ENCODE measurements at places on chromosomes 6 and 20.

GRCh38 chr20:58440021-58440767 is 51.2 kb downstream of the VAPB start:
- DNase-seq: no peak

GRCh38 chr6:16397623-16398022 is 159.2 kb downstream of the GMPR start:
- DNase-seq: no peak

GRCh38 chr6:1068068-1068467 is 243.8 kb upstream of the FOXQ1 start:
- DNase-seq: no peak

DNA sequence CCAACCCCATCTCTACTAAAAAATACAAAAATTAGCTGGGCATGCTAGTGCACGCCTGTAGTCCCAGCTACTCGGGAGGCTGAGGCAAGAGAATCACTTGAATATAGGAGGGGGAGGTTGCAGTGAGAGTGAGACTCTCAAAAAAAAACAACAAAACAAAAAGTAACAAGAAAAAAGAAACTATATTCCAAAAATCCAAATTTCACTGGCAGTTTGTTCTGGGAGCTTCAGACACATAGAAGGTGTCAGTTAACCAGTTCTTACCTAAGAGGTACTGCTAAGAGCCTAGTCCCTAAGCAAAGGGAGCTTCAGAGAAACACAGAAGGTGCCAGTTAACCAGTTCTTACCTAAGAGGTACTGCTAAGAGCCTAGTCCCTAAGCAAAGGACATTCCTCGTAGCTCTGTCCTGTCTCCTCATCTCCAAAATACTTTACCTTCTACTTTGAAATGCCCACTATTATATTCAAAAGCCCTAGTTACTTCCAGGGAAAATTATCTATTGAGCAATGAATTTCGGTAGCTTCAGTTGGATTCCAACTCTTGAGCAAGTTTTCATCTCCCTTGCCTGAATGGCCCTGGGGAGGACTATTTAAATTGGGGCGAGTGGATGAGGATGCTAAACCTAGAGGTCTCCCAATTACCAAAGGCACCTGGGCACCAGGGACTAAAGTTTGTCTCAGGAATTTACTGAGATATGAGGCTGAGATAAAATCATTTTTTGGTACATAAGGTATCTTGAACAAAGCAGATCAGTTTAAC is 41.0 kb downstream of the HFE start:
- no peak for DNase-seq

- DNase-seq: no peak
These were observed 36.8 kb upstream of the ME1 start for GRCh38 chr6:83467620-83468036.

GRCh38 chr6:87663434-87663833 is 38.6 kb downstream of the AKIRIN2 start:
- DNase-seq: no peak

GRCh38 chr6:12818324-12818723 is 101.8 kb downstream of the PHACTR1 start:
- no peak for DNase-seq

- DNase-seq: peak; percentile 65
These were observed 43.0 kb upstream of the CCR6 start for GRCh38 chr6:167079853-167080297.

GRCh38 chr6:119426619-119427018 is 77.1 kb upstream of the MAN1A1 start:
- no peak for DNase-seq

- peak; percentile 9 for DNase-seq
These were observed 215.1 kb downstream of the ERMARD start for GRCh38 chr6:169966312-169967181.

DNA sequence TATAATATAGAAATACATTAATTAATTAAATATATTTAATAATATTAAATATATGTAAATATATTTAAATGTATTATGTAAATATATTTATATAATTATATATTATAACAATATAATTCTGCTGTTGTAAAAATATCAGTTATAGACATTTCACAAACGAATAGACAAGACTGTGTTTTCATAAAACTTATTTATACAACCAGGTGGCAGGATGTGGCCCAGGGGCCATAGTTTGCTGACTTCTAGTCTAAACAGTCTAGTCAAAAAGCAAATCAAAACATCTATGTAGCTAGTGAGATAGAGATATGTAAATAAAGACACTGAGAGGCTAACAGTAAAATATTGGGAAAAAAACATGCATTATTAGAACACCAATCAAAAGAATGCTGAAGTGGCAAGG is 136.4 kb downstream of the TBXT start:
- no peak for DNase-seq

DNA sequence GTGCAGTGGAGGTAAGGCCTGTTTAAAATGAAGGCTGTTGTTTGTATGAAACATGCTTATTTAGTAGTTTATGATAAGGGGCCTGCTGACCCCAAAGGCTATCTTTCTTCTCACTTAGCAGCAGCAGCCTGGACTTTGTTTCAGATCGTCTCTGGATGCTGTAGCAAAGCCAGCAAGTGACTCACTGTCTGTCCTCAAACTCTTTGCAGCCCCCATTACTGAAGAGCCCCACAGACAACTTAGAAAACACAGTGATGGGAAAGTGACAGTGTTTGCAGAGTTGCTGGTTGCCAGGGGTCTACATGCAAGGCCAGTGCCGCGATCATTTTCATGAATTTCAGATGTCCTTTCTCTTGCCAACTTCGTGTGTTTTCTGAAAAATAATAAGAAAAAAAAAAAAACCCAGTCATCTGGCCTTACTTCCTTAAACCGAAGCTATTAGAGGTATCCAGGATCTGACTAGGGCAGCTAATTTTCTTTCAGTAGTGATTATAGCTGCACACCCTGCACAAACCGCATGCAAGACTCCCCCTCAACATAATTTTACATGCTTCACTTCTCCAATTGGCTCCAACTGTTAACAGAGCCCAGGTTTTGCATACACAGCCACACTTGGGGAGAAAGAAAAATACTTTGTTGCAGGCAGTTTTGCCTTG is 11.6 kb upstream of the F13A1 start:
- no peak for DNase-seq

DNA sequence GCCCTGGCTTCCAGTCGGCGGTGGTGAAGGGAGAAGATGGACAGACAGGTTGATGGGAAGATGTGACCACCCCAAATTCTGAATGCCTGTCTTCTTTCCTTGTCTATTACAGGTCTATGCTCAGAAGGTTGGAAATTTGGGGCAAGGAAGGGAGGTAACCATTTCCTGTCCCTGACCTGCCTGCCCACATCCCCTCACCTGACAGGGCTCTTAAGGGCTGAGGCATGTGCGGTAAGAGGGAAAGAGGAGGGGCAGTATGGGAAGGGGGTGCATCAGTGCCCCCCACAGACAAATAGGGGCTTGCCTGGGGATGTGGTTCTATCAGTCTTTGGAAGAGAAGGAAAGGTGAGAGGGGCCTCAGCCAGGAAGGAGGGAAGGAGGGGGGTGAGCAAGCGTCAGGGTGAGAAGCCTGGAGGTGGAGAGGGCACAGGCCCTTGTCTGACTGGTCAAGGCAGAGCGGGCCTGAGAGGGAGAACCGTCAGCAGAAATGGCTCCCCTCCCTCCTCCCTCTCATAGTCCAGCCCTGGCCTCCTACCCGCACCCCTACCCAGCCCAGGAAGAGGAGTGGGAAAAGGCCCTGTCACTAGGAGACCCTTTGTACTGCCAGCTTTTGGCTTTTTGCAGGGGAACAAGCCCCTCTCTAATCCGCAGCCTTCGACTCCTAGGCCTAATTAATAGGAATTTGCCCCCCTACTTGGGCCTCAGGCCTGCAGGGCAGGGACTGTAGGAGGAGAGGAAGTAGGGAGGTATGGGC is 104.4 kb upstream of the FOXP4 start:
- no peak for DNase-seq

DNA sequence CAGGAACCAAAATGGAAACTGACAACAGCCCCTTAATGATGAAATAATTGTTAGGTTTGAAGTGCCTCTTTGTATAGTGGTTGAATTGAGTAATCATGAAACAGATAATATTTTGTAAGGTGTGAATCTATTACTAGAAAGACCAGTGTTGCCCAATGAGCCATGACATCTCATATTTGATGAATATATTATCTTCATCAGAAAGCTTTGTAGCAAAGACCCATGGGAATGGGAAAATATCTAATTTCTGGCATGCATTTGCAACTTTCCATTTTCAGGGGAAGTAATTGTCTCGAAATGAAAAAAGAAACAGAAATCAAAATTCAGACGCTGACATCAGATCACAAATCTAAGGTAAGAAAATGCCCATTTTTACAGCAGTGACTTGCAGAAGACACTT is 57.3 kb upstream of the LAMP5 start:
- DNase-seq: no peak

DNA sequence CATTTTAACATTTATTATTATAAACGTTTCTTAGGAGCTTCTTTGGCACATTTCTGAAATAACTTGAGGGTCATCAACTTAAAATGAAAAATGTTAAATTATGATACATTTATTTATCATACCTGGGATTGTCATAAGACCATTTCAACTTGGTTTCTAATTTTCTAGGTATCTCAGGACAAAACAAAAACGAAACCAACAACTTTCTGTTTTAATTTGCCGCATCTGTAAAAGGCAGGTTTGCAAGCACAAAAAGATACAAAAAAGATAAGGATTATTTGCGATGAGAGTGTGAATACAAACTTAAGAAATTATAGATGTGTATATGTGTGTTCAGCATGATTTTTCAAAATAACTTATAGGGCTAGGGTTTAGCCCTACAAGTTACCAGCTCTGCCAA is 395.0 kb upstream of the RUNX2 start:
- DNase-seq: no peak

DNA sequence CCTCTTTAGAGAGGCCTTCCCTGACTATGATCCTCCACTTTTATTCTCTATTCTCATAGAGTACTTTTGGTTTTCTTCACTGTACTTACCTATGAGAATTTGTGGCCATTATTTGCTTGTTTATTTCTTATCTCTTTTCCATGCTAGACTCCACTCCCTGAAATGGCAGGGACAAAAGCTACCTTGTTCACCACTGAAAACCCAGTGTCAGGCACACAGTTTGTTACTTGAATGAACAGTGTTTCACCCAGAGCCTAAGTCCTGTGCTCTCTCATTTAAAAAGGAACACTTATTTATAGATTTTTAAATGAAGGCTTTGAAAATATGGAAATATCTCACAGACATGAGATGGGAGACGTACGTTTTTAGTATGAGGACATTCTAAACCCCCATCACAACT is 47.7 kb upstream of the ENPP5 start:
- no peak for DNase-seq

DNA sequence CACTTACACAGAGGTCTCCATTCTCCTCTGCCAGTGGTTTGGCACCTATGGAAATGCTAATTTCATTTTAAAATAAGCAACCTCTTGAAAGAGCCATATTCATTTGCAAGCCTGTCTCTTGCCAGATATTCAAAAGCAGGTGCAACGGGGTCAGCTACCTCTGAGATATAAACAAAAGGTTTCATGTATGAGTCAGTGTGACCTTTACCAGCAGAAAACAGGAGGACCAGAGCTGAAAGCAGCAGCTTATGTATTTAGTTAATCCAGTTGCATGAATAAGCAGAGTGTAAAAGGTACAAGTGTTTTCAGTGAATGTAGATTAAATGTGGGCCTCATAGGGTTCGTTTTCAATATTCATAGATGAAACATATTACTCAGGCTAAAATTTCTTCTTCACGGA is 56.0 kb downstream of the TENT5A start:
- DNase-seq: no peak

- no peak for DNase-seq
These were observed 13.1 kb downstream of the ZNF341 start for GRCh38 chr20:33744773-33745385.

DNA sequence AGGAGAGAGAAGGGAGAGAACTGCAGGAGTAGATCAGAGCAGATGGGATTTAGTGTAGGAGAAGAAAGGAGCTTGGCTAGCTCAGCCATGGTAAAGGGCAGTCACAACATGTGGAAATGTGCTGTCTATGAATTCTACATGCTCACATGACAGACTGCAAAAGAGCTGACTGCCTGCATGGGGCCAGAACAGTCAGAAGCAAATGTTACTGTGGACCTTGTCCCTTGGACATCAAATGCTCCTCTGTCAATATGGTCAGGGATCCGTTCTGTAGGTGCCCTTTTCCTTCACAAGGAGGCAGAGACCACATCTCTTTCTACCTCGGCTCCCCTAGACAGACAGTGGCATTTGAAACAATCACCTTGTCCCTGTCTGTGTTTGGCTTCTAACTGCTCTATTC is 46.6 kb upstream of the HIVEP1 start:
- DNase-seq: no peak

GRCh38 chr6:34484899-34485298 is 19.0 kb downstream of the PACSIN1 start:
- no peak for DNase-seq

DNA sequence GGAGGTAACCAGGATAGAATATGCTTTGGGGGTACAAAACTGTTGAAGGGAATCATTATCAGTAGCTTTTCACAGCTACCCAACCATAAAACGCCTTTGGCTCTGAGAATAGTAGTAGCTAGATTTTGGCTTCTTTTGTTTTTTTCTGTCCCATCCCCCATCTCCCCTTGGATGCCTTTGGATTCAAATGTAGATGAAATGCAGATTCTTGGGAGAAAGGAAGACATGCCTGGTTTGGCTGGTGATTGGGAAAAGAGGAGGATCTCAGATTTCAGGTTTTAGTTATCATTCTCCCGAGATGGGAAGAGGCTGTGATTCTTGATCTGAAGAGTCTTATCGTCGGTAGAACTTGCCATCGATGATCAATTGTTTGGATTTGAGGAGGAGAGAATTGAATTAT is 3.5 kb upstream of the CDYL start:
- no peak for DNase-seq

DNA sequence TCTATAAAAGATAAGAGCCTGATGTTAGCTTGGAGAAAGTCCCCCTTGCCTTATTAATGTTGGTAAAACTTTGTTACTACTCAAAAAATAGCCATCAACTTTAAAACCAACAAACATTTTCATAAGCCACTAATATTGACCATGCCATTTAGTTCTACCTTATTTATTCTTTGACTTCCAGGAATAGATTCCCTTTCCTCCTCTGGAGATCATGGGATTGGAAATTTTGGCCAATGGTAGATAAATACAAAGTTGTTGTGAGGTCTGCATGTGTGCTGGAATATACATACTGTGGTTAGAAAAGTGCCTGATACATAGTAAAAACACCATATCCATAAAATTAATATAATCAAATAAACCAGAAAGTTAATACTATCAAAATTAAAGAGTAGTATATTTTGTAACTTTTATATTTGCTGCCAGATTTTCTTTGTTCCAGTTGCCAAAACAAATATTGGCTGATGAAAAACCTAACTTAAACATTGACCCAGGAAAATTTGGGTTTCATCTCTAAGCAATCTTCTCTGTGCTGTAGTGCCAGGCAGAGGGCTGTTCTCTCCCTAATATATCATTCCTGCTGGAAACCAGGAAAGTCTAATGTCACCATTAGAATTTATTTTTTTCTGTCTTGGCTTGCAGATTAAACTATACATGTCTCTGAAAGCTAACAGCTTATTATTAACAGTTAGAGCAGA is 169.1 kb downstream of the NKAIN2 start:
- DNase-seq: no peak

GRCh38 chr6:125957845-125958244 is 1.3 kb downstream of the HINT3 start:
- no peak for DNase-seq

GRCh38 chr6:36501686-36502085 is 45.6 kb downstream of the STK38 start:
- no peak for DNase-seq

GRCh38 chr6:87154641-87154992 is 748 bp upstream of the ZNF292 start:
- no peak for DNase-seq

All from activated B cell treated with CpG ODN at 0.5 μM for 24 hours (primary cell).